ENCODE measurements at places on chromosomes 4 and X.

- DNase-seq: no peak
Observed at GRCh38 chr4:38367642-38368174, 296.3 kb upstream of the KLF3 start.

- DNase-seq: no peak
Observed at GRCh38 chr4:29588617-29589016, 1131.6 kb upstream of the PCDH7 start.

DNA sequence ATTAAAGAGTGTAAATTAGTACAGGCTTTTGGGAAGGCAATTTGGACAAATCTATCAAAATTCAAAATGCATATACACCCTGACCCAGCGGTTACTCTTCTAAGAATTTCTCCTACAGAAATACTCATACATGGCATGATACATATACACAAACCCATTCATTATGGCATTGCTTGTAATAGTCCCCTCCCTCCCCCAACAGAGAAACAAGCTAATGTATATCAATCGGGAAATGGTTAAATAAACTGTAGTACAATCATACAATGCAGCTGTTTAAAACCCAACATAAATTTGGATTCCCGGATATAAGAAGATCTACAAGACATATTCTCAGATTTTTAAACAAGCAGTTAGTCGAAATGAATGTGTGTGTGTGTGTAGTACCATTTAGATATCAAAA lies 808 bp downstream of the HUWE1 start:
- no peak for DNase-seq

DNA sequence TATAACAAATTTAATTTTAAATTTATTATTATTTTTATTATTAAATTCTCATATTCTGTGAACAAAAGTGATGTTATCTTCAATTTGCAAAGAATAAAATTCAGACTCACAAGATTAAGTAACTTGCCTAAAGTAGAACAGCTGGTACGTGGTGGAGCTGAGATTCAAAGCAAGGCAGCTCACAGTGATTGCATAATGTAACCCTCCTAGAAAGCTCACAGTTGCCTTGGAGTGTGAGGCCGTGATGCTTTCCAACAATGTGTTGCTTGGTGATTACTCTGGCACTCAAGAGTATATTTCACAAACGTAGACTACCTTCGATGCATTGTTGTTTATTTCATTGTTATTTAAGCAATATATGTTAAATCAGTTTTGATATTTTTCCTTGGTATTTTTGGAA lies 1039.2 kb upstream of the PABPC4L start:
- no peak for DNase-seq

DNA sequence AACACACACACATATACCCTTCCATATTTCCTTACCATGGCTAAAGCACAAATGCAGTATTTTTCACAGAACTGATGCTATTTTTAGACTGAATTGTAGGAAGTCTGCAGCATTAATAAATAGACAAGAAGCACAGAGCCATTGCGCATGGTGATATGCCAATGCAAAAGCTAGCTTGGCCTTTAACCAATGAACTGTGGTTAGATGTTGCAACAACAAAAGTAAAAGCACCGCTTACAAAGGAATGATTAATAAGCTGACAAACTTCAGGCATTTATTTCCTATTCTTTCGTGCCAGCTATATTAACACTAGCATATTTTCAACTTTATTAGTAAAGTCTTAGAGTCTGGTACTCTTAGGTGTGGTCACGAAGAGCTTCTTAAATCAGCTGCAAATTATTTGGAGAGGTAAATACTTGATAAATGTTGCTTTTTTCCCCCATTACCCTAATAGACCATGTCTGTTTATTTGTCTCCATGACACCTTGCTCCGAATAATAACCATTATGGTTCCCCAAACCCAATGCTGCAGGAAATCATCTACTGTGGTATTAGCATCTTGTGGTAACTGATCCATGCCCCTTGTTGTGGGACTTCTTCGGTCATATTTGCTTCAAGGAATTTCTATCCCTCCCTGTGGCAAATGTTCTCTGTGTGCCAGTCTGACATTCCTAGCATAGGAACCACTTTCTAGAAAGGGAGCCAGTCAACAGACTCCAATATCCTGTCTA lies 306.1 kb upstream of the TAPT1 start:
- no peak for DNase-seq

GRCh38 chrX:110322603-110323002 lies 4.7 kb upstream of the AMMECR1 start:
- no peak for DNase-seq

DNA sequence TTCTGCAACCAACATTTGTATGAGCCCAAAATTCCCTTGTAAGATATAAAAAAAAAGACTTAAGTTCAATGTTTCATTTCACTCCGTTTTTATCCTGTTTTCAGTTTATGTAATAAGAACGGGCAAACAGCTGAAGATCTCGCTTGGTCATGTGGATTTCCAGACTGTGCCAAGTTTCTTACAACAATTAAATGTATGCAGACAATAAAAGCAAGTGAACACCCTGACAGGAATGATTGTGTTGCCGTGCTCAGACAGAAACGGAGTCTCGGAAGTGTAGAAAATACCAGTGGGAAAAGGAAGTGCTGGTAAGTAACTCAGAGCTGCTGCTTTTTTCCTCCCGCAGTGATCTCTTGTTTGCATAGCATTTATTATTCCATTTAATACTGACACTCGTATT lies 2.8 kb downstream of the ANKRD37 start:
- no peak for DNase-seq

- no peak for DNase-seq
Observed at GRCh38 chr4:155842080-155842479, 24.0 kb downstream of the ASIC5 start.

- no peak for DNase-seq
Observed at GRCh38 chrX:12581546-12581945, 209.7 kb upstream of the PRPS2 start.

DNA sequence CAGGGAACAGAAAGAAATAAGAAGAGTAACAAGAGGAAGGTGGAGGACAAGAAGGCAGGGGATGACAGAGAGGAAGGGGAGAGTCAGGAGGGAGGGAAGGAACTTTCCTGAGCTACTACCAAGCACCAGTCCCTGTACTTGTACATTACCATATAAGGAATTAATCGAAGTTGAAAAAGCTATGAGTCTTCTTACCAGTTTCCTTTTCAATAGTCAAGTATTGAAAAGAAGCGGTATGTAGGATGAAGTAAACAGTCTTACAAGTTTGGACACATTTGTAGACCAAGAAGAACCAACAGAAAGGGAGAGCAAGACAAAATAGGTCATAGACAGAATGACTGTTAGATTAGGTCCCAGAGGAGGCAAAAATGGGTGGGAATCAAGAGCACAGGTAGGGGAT lies 629.7 kb upstream of the DIPK2B start:
- no peak for DNase-seq

DNA sequence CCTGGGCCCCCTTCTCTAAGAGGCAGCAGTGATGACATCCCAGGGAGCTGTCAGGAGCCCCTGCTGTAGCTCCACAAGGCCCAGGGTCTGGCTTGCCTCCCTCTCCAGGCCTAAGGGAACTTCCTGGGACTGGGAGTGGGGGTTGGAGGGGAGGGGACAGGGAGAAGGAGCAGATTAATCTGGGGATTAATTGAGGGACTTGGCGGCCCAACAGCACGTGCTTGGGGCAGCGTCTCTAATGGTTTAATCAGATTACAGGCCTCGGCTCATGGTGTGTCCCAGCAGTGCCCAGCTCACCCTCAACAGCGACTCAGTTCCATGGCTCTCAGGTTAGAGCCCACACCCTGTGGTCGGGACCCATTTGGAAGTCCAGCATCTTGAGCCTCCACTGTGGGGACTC lies 47.9 kb downstream of the EFNB1 start:
- DNase-seq: no peak

GRCh38 chr4:38614231-38614630 lies 49.8 kb upstream of the KLF3 start:
- no peak for DNase-seq

DNA sequence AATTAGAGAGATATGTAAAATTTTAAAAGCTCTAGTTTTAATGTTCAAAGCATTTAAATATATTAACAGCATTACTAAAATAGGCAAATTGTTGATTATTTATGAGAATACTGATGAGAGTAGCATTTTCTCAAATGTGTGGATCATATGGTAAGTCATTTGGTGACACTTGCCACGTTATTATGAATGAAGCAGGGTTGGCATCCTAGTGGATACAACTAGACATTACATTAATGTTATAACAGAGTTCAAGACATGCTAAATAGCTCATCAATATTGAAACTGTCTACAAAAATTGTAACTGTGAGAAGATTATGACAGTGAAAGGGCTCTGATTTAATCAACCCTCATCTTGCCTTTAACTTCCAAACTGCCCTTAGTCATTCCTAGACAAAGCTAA lies 171.1 kb downstream of the PDGFC start:
- DNase-seq: no peak

- no peak for DNase-seq
Observed at GRCh38 chrX:78375894-78376293, 48.5 kb upstream of the CYSLTR1 start.

DNA sequence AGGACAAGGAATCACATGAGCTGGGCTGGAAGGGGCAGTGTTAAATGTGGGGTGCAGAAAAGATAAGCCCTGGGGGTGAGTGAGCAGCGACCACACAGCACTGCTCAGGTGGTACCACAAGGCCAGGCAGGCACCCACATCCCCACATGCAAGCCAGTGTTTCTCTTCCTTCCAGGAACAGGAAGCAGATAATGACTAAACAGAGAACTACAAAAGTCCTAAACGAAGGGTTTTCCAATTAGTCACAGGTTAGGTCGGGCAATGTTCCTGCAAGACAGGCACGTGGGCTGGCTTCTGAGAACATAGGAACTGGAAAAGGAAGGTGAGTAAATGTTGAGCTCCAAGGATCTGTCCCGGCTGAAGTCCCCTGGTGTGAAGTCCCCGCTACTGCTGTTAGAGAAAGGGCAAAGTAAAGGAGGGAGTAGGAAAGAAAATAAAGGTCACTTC lies 19.5 kb downstream of the RELL1 start:
- no peak for DNase-seq

GRCh38 chr4:17578482-17578891 lies 1.5 kb downstream of the LAP3 start:
- DNase-seq: no peak

DNA sequence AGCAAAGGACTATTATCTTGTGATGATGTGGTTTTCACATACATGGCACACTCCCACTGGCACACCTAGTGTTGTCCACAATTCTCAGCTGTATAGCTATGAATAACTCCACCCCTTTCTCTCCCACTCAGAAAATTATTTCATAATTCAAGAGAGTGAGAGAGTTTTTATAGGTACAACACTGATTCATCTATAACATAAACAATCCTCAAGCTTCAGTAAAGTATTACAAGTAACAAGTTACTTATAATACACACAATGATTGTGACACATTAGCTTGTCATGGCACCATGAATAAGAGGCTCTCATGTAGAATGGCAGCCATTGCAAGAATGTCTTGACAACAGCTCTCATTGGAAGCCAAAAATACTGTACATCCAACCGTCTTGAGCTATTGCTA lies 43.9 kb downstream of the RAB40A start:
- DNase-seq: no peak

DNA sequence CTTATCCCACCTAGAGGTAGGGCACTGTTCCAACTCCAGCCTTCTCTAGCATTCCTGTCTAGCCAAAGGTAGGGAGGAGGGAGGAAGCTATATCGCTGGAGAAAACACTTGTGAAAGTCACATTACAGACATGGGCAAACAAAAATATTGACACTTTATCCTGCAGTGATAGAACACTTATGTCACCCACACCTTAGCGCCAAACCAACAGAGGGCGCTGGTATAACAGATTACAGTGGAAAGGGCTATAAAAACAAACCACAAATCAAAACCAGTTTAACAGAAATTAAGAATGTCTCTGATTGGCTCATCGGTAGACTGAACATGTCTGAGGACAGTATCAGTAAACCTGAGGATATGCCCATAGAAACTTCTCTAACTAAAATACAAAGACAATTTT lies 451.3 kb downstream of the TLL1 start:
- DNase-seq: no peak

DNA sequence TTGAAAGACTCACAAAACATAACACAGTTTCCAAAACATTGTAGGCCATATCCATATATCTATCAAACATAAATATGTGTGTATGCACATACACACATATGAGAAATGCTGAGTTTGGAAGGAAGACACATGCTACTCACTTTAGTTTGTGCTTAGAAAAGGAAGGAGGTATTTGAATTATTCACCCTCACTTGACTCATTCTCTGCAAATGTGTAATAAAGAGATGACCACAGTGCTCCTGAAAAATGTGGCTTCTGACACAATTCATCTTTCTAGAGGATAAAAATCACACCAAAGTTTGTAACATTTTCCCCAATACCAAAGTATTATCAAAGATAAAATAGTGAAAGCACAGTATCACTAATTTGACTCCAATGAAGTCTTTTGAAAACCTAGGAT lies 950.1 kb downstream of the FAT4 start:
- DNase-seq: no peak
